ENCODE measurements at places on chromosomes 4 and X.

GRCh38 chr4:7371210-7371941 is 63.4 kb downstream of the PSAPL1 start:
- DNase-seq: no peak

- DNase-seq: no peak
Observed at GRCh38 chr4:47084795-47085194, 53.4 kb downstream of the GABRB1 start.

GRCh38 chrX:120000490-120001246 is 57.1 kb upstream of the NKAP start:
- no peak for DNase-seq

DNA sequence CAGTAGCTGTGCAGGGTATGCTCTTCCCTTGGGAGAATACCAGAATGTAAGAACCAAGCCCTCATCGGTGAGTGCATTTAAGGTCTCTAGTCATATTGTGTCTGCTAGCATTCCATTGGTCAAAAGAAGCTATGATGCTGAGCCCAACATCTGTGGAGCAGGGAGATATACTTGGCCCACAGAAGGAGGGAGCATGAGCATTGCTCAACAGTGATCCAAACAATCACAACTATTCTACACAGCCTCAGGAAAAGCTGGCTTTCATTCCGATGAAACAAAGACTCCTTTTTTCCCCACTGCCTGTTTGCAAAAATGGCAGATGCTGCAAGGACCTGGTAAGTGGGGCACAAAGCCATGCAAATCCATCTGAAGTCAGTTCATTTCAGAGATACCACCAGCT is 80.6 kb upstream of the DHX15 start:
- no peak for DNase-seq

DNA sequence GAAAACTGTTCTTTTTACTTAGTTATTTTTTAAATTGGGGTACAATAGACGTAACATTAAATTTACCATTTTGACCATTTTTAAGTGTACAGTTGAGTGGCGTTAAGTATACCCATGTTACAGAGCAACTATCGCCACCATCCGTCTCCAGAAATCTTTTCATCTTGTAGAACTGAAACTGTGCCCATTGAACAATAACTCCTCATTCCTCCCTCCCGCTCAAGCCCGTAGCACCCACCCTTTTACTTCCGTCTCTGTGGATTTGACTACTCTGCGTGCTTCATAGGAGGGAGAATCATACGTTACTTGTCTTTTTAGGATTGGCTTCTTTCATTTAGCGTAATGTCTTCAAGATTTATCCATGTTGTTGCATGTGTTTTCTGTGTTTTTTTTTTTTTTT is 55.3 kb downstream of the TMEM131L start:
- no peak for DNase-seq

DNA sequence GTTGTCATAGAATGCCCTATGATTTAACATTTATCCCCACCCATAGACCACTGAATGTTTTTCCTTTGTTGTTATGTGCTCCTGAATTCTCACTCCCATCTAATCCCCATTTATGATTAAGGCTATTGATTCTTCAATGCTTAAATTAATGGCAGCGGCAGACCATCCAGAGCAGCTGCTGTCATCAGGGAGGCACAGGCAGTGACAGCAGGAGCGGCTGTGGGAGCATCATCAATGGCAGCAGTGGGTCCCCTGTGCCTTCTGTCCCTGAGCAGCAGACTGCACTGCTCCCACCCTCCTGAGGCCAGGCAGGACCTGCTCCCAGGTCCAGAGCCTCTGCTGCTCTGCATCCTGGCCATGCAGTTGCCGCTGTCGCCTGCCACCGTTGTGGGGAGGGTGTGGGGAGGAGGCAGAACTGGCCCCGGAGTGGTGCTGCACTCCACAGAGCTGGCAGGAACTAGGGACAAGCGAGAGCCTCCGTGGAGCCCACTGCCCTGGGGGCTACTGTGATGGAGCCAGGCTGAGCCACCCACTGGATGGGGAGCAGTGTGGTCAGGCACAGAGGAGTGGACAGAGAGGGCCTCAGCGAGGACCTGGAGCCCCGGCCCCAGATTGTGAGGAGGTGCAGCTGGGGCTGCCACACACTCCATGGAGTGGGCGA is 29.0 kb downstream of the NAA11 start:
- no peak for DNase-seq

- no peak for DNase-seq
Observed at GRCh38 chr4:6782846-6783110, 251 bp downstream of the KIAA0232 start.

DNA sequence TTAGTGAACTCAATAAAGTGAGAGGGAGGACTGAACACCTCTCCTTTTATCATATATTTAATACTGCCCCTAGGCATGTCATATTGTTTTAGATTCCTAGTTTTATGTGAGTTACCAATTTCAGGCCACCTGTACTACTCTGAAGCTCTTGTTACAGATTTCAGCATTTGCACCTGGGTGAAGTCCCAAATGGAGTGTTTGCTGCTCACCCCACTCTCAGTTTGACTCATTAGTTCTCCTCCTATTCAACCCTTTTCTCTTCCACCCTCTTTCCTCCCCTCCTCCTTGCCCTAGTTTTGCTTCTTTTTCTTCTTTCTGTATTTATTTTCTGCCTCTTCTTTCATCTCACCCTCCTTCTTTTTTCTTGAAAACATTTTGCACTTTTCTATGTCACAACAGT is 1852.2 kb upstream of the IGFBP7 start:
- no peak for DNase-seq

GRCh38 chrX:7269991-7270390 is 122.0 kb upstream of the PUDP start:
- DNase-seq: no peak

All from stimulated activated CD4-positive, alpha-beta T cell treated with anti-CD3 and anti-CD28 coated beads, TNF-alpha, amount 100 ng/mL, for 1 hour (primary cell).